Daoy (cell line): ENCODE measurements at places on chromosomes 3 and 15. TPM values are rescaled to one million over a fixed set of nuclear protein-coding genes. Genes with fewer than 3 reads are reported as not detected.
A peak's percentile ranks its signal among the peaks of the same experiment; 100 is the strongest.

DNA sequence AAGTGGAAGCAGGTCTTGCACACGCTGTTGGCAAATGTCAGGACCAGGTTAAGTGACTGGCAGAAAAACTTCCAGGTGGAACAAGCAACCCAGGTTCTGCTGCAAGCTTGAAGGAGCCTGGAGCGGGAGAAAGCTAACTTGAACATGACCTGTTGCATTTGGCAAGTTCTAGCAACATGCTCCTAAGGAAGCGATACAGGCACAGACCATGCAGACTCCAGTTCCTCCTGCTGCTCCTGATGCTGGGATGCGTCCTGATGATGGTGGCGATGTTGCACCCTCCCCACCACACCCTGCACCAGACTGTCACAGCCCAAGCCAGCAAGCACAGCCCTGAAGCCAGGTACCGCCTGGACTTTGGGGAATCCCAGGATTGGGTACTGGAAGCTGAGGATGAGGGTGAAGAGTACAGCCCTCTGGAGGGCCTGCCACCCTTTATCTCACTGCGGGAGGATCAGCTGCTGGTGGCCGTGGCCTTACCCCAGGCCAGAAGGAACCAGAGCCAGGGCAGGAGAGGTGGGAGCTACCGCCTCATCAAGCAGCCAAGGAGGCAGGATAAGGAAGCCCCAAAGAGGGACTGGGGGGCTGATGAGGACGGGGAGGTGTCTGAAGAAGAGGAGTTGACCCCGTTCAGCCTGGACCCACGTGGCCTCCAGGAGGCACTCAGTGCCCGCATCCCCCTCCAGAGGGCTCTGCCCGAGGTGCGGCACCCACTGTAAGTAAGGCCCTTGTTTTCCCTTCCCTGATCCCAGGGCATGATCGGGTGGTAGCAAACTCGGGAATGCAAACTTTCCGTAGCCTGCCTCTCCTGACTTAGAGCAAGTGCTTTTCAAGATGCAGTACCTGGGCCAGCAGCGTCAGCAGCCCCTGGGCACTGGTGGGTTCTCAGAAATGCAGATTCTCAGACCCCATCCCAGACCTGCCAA lies 759 bp downstream of the GALNT15 start:
- DNase-seq, result no peak

DNA sequence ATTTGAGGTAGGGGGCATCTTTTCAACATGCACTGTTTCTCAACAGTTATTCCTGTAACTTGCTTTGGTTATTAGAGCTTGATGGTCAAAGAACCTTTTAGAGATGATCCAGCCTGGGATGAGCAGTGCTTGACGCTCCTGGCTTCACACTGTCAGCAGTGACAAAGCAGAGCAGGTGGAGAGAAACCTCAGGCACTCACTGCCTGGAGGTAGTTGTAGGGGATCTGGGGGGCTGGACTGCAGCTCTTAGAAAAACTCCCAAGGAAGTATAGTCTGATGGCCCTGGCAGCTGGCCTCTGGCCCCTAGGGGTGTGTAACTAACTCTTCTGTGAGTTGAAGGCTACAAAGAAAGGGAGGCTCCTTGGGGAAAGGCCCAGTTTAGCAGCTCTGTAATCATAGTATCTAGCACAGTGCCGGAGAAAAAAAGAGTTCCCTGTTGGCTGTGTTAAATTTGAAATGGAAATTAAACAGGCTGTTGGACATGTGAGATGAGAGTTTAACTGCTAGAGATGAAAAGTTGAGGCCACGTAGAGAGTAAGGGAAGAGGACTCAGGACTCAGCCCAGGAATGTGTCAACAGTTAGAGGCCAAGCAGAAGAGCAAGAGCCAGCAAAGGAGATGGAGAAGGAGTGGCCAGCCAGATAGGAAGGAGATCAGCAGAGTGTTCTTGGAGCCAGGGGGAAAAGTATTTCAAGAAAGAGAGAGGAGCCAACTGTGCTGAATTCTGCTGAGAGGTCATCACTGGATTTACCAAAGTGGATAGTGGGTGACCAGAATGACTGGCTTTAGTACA lies 14.2 kb downstream of the OXNAD1 start:
- no peak for DNase-seq

DNA sequence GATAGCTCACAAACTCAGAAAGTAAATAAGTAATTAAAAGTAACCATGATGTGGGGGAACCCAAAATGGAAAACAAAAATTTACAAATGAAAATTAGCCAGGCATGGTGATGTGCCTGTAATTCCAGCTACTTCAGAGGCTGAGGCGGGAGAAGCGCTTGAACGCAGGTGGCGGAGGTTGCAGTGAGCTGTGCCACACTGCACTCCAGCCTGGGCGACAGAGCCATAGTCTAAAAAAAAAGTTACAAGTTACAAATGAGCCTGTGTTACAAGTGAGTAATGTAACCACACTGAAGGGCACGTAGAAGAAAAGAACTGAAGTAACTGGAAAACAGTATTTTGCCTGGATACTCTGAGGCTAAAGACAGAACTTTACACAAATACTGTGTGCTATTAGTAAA lies 11.3 kb downstream of the EXOSC7 start:
- no peak for DNase-seq

DNA sequence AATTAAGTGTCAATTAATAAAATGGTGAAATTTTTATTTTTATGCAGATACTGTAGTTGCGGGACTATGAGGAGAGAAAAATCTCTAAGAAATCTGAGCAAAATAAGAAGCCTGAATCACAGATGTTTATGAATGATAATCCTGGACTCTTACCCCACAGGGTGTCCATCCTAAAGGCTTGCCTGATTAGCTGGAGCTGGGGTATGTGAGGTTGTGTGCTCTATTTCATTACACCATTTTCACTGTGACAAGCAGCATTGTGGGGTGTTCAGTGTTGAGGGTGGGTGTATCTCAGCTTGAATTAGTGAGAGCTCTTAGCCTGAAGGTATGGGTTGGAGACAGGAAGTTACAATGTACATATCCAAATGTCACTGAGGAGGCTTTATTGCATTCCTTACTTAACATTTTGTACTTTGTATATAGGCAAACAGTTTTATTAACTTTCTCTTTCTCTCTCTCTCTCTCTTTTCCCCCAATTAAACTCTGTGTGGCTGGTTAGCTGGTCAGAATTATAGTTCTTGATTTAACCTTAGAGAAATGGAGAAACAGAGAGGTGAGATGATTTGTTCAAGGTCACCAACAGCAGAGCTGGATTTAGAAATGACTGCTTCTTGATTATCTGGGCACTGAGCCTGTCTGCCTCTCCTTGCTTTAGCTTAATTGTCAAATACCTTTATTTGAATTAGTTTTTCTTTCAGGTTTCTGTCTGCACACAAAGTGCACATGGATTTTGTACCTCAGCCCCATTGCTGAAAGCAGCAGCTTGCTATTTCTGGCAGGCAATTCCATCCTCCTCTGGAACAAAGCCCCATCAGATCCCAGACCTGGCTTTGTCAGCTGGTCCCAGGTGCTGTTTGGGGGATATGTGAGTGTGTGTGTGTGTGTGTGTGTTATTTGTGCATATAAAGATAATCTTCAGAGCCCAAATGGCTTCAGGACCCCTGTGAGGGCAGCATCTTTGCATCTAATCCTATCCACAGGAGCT lies 35.8 kb downstream of the GJD2 start:
- no peak for DNase-seq

DNA sequence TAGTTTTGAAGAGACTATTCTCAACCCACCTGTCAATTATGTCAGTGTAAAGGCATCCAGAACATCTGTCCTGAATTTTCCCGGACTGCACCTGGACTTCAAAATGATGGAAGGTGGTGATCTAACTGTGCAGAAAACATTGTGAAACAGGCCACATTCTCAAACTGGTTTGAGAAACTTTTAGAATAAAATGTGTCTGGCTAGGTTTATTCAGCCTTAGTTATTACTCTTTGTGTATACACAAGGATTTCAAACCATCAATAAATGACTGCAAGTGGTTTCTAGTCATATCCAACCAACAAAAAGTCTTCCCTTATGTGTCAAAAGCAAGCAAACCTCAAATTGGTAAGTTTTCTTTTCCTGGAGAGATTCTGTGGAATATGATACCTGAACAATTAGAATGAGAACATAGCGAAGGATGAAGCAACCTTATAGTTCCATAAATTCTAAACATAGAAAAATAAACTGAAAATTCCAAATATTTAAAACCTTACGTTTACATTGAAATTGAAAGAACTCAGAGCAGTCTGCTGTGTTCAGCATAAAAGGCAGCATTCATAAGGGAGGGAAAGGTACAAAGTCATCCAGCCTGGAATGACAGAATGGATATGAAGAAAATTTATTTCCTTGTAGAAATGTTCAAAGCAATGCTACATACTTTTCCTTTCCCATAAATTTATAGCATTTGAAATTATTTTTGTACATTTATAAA lies 306.6 kb upstream of the TGFBR2 start:
- DNase-seq, result no peak

DNA sequence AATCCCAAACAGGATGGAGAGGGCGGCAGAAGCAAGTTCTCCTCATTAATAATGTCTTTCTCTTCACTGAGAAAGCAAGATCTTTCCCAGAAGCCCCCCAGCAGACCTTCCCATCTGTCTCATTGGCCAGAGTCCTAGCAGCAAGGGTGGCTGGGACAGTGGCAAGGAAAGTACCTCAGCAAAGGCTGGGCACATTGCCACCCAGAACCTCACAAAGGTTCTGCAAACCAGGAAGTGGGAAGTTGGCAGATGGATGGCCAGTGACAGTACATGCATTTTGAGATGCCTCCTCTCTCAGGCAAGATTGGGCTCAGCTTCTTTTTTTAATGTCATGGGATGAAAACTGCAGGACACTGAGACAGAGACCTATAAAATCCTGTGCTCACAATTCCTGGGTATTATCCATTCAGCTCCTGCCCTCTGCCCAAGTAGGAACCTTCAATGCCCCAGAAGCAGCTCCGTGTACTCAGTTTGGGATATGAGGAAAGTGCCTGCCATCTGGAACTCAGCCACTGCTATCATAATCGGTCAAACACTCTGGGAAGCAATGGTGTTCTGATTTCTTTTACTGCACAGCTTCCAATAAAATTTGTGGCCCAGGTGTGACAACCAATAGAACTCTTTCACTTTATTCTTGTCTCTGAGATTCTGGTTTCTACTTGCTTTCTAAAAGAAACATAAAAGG lies 25.5 kb downstream of the DPH3 start:
- DNase-seq, result no peak

DNA sequence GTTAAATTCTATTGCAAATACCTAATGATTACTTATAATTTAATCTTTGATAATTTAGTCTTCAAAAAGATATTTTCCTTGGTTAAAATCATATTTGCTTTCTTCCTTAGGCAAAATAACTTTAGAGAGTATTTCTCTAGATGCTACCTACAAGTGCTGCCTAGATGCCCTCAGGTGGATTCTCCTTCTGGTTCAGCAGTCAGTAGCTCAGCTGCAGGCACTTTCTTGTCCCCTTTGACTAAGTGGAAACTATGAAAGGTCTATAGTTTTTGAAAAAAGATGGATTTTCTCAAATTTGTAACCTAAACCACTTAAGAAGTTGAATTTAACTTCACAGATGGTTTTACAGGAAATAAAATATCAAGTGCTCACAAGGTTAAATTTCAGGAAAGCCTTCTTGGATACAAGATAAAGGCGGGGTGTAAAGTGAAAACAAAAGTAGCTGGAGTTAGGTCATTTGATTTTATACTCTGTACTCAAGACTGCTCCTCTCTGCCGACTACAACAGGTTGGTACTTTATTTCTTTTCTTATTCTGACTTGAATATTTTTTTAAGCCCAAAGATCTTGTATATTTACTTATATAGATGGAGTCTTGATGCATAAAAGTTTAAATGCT lies at the start of gene ACKR4:
ACKR4 (plus strand) TSS at position 455 of the 618 bp plus-strand sequence. CDS start 3,128 bp downstream, outside the sequence.
- DNase-seq, result no peak

DNA sequence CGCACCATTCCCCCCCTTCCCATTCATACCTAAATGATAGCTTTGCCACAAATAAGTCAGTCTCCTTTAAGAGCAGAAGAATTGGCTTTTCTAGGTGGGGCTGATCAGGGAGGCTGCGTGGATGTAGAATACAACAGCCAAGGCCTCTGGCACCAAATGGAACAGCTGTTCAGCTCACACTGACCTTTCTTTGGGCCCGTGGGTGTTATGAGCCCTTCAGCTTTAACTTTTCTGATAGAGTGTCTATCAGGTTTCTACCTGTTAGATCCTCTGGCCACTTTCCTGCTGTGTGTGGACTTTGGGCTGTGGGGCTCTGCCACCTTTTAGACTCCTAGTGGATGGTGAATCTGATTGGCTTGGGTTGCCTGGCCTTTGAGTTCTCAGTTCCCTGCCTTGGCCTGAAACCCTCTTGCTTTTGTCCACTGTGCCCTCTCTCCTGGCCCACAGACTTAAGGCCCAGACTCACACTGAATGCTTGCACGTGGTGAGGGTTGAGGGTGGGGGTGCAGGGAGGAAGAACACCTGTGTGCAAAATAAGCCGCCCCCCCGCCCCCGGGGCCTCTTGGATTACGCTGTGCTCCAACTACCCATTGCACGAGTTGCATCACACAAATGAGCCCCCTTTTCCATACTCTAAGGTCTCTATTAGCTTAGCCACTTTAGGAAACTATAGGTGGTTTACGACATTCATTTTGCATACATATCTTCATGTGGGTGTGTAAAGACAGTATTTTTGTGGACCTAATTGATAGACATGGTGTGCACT lies 1.3 kb upstream of the RFX7 start:
- no peak for DNase-seq

DNA sequence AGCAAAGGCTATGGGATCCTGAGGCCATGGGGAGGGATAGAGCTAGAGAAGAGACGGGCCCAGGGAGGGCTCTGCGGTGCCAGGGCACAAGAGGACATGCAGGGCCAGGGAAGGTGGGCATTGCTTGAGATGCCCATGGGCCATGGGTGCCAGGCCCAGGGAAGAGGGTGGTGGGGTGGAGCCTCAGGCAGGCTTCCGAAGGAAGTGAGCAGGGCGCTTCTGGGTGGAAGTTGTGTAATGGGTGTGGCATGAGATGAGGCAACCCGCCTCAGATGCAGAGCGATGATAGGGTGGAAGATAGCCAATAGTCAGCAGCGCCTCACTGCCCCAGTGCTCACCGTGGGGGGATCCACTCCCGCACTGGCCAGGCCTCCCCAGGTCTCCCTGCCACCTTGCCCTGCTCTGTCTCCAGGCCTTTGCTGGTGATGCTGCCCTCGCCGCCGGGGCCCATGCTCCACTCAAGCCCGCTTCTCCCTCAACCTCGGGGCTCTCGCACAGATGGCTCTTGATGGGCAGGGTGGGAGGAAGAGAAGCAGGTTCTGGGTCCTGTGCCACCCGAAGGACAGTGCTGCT lies 51.4 kb downstream of the DNAJB8 start:
- no peak for DNase-seq

- peak; percentile 16 for DNase-seq
These were observed 216.1 kb downstream of the SHQ1 start for GRCh38 chr3:72632129-72632528.

DNA sequence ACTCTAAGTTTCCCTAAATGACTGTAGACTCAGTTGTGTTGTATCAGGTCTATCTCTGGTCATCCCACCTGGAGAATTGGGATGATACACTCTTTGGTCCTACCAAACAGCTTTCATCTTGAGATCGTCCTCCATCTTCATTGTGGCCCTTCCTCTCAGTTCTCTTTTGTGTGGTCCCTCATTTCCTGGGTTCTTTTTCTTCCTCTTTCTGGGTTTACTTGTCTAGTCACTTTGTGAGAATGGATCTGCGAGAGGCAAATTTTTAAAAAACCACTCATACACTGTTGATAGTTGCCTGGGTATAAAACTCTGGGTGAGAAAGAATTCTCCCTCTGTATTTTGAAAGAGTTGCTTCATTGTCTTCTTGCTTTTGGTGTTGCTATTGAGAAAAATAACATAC lies 6.0 kb upstream of the AMOTL2 start:
- DNase-seq, result no peak

GRCh38 chr15:52133510-52134220 lies 21.1 kb upstream of the BCL2L10 start:
- DNase-seq, result no peak

The SNX4 gene
- total RNA-seq, result 72.5 and 73.8 TPM in 2 replicates

The CERS3 gene
- total RNA-seq, result not detected in 2 replicates

The ALDH1A2 gene
- total RNA-seq, result not detected in 2 replicates

The SLC28A2 gene
- not detected in 2 replicates for total RNA-seq

The SV2B gene
- total RNA-seq, result 0.15 and 1.1 TPM in 2 replicates

The TMEM40 gene
- total RNA-seq, result not detected in 2 replicates
